GM10248 (cell line): ENCODE measurements at places on chromosomes 5 and 9.

DNA sequence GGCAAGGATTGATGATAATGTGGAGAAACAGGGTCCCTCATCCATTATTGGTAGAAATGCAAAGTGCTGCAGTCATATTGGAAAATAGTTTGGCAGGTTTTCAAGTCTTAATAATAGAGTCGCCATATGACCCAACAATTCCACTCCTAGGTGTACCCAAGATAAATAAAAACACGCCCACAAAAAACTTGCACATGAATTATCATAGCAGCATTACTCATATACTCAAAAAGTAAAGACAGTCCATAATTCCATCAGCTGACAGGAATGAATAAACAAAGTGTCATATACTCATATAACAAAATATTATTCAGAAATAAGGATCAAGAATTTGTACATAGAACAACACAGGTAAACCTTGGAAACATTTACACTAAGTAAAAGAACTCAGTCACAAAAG, 242.9 kb upstream of the FTMT start:
- DNase-seq, result no peak

DNA sequence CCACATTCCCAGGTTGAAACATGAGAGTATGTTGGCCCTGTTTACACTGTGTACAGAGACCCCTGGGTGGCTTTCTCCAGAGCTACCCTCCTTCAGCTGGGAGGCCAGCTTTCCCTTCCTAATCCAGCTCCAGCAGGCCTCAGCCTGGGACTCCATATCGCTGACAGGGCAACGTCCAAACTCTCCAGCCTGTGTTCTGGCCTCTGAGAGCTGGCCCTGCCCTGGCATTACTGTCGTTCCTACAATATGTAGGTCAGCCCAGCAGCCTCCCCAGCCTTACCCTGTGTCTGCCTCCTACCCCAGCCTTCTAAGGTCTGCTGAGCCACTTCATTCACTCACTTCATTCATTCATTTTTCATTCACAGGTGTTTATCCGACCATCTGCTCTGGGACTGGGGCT, 8.3 kb upstream of the EEIG1 start:
- DNase-seq, result no peak

DNA sequence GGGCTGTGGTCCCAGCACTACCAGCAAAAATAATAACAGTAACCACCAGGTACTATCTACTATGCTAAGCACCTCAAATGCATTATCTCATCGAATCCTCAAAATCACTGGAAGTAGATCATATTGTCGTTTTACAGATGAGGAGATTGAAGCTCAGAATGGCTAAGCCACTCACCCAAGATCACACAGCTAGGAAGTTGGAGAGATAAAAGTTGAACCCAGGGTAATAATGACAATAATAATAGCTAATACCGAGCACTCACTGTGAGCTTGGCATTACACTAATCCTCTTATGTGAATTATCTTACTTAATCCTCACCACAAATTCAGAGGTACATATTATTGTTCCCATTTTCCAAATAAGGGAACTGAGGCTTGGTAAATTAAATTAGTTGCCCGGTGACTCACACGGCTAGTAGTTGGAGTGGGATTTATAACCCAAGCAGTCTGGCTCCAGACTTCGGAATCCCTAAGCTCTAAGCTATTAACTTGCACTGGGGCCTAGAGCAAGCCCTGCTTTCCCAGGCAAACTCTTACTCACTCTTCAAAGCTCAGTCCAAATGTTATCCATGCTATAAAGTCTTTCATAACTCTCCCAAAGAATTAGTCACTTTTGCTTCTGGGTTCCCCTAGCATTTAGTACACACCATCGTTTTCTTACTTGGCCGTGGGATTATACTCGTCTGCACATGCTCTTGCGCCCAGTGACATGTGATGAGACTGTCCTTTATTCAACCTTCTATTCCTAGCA, 3.8 kb downstream of the ARSI start:
- no peak for DNase-seq

GRCh38 chr5:173501271-173501670, 115.2 kb downstream of the BOD1 start:
- no peak for DNase-seq

DNA sequence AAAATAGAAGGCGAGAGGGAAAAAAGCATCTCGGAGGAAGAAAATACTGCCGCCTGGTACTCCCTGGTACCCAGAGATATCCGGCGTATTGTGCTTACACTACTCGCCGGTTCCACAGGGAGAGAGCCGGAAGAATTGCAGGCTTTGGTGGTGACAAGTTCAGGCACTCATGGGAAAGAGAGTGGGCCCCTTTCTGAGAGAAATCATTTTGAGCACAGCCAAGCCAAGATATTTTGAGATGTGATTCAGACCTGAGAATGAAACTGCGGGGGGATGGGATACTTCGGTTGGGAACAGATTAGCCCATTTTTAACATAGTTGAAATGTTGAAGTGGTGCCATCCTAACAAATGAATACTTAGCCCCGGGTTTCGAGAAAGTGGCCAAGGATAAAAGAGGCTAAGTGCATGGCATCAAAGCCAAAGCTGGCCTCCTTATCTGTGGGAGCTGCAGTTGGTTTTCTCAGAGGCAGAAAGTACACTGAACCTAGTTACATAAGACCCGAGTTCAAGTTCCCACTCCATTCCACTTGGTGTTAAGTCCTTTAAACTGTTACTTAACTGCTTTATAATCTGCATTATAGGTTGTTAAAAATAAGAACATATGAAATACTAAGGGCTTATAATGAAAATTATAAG, 62.7 kb downstream of the SLC1A3 start:
- DNase-seq, result no peak

- DNase-seq, result peak; percentile 53
Measured at GRCh38 chr5:32276173-32276853, 36.4 kb downstream of the MTMR12 start.

GRCh38 chr5:176596689-176597416, 13.1 kb downstream of the GPRIN1 start:
- peak; percentile 74 for DNase-seq
